ENCODE measurements at places on chromosomes 11 and 22.

DNA sequence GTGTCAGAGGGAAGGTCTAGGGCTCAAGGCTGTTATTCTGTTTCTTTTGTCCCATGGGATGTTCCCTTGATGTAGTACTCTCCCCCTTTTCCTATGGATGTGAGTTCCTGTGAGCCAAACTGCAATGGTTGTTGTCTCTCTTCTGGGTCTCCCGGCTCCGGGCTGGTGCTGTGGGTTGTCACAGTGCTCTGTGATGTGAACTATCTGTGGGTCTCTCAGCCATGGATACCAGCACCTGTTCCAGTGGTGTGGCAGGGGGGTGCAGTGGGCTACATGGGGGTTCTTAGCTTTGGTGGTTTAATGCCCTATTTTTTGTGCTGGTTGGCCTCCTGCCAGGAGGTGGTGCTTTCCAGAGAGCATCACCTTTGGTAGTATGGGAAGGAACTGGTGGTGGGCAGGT, 941.1 kb downstream of the KCNA4 start:
- no peak for DNase-seq

- DNase-seq = no peak
Observed at GRCh38 chr11:49851971-49852389, 100.2 kb upstream of the OR4C13 start.

GRCh38 chr11:122517403-122518379, 137.8 kb upstream of the UBASH3B start:
- DNase-seq = no peak

GRCh38 chr22:44728761-44729324, 23.5 kb upstream of the ARHGAP8 start:
- no peak for DNase-seq

All from NAMALWA (cell line).